ENCODE measurements at places on chromosomes 7 and 10.

DNA sequence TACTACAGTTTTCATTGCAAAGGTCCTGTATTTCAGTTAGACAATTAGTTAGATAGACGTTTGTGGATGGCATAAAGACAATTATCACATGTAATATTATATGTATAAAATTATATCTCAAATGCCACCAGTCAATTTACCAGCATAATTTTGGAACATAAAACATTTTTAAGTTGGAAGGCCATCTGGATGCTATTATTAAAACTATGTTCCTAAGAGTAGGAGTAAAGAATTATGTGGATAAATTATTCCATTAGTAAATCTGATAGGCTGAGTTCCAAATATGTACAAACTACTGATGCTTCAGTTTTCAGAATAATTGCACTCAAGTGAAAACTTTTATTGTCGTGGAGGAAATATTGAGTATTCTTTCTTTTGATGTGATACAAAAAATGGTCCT, 790.3 kb downstream of the GRM8 start:
- no peak for DNase-seq

DNA sequence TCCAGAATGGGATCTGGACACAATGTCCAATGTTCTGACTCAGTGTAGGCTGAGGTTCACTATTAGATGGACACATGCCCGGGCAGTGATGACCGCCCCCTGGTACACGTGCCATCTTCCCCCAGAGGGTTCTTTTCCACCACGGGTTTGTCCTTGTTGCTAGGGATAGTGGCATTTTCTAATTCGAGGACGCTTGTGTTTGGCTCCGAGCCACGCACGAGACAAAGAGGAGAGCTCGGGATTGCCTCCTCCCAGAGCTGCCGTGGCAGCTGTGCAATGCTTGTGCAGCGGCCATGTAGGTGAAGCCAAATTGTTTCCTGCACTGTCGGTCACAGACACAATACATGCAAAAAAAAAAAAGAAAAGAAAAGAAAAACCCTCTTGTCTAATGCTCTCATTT, 207.5 kb downstream of the PAXIP1 start:
- peak; percentile 91 for DNase-seq

GRCh38 chr7:29145553-29146056, 732 bp downstream of the CPVL start:
- no peak for DNase-seq

DNA sequence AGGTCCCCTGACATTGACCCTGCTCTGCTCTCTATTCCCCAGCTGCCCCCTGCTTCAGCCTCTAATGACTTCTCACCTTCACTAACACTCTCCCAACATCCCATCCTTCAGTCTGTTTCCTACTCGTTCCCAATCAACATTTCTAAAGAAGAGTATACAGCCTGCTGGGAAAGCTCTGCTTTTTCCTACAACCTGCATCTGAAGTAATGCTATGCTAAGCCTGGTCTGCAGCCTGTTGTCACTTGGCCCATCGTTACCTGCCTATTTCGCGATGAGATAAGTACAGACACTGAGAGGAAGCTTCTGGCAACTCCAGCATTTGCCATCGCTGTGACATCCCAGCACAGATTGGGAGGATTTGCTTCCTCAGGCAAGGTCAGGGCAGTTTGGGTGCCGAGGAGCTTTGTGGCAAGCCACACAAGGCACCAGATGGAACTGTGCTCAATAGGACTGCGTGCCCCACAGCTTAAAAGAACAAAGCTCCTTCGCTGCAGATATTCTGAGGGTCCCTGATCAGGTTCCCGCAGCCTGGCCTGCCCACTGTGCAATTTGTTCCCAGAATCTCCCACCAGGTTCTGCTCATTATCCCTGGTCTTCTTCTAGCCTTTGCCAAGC, 51.4 kb downstream of the PKD1L1 start:
- DNase-seq: no peak

DNA sequence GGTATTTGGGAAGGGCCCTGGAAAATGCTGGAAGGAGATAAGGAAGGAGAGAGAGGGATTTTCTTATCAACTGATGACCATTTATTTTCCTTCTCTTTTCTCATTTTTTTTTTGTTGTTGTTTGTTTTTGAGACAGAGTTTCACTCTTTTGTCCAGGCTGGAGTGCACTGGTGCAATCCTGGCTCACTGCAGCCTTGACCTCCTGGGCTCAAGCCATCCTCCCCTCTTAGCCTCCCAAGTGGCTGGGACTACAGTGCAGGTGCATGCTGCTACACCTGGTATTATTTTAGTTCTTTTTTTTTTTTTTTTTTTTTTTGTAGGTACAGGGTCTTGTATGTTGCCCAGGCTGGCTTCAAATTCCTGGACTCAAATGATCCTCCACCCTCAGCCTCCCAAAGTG, 52.2 kb downstream of the HIP1 start:
- DNase-seq: no peak

- no peak for DNase-seq
Observed at GRCh38 chr7:142481548-142481947, 223.7 kb upstream of the PRSS58 start.

DNA sequence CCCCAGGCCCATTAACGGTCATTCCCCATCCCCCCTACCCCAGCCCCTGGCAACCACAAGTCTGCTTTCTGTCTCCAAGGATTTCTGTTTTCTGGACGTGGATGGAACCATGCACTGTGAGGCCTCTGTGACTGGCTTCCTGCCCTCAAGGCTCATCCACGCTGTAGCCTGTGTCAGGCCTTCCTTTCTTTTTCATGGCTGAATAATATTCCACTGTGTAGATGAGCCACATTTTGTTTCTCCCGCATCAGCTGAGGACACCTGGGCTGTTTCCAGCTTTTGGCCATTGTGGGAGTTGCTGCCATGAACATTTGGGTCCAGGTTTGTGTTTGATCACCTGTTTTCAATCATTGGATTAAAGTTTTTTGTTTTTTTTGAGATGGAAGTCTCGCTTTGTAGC, 50.0 kb downstream of the UNCX start:
- no peak for DNase-seq

DNA sequence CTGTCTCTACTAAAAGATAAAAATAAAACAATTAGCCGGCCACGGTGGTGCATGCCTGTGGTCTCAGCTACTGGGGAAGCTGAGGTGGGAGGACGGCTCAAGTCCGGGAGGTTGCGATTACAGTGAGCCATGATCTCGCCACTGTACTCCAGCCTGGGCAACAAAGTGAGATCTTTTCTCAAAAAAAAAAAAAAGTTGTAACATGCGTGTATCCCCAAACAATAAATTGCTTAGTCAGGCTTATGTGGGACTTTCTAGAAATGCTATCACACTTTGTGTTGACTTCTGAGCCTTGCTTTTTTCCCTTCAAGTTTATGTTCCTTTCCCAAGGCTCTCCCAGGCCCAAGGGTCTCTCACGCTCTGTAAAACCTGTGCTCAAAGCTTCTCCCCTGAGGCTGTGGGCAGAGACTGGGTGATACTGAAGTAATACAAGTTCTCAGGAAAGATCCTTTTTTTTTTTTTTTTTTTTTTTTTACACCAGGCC, 88.0 kb upstream of the TNS3 start:
- no peak for DNase-seq

- DNase-seq: no peak
Observed at GRCh38 chr10:117878626-117879025, 168.1 kb downstream of the RAB11FIP2 start.

DNA sequence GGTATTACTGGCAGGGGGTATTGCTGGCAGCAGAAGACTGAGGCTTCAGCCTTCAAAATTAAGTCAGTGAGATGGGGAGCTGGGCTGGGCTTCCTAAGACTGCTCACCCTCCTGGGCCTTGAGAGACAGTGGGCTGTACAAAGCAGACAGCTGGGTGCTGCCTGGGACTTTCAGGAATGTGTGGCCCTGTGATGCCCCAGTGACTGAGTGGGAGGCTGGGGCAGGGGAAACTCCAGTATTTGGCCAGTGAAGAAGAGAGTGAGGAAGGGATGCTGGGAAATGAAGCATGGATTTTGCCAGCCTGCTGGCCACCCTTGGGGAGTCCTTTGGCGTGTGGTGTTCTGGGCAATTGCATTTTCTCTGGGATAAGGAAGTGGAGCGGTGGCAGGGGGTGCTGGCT, 442 bp downstream of the ANKRD2 start:
- DNase-seq: no peak

GRCh38 chr10:104258209-104258608, 3.5 kb downstream of the GSTO1 start:
- no peak for DNase-seq

DNA sequence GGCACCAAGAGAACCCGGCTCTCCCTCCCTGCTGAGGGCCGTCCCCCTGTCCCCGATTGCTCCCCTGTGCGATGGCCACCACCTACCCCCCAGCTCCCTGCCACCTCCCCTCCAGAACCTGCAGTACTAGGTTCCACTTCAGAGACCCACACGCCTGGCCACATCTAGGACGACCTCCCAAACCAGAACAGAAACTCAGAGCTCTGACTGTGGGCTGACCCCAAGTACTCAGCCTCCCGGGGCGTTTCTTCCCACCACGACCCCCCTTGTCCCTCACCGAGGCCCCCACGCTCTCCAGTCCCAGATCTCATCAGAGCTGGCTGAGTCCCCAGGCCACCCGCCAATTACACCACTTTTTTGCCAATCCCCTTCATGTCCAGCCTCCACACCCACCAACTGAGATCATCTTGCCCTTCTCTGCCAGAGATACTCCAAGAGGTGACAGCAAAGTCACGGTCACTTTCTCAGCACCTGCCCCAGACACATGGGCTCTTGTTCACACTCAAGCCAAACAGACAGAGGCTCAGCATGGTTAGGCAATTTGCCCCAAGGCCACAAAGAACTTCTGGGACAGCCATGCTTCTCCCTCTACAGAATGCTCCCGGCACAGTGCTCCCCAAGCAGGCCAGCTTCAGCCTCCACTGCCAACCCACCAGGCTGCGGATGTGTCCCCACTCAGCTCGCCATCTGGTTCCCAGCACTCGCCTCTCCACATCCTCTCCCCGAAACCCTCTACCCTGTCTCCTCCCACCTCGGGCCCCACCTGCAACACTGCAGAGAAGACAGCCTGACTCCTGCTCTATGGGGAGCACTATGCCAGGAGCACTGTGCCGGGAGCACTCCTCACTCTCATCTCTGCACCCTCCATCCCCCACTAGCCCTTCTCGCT, 4.7 kb downstream of the TMEM120A start:
- DNase-seq: no peak
